ENCODE measurements at places on chromosomes 2 and 18.

DNA sequence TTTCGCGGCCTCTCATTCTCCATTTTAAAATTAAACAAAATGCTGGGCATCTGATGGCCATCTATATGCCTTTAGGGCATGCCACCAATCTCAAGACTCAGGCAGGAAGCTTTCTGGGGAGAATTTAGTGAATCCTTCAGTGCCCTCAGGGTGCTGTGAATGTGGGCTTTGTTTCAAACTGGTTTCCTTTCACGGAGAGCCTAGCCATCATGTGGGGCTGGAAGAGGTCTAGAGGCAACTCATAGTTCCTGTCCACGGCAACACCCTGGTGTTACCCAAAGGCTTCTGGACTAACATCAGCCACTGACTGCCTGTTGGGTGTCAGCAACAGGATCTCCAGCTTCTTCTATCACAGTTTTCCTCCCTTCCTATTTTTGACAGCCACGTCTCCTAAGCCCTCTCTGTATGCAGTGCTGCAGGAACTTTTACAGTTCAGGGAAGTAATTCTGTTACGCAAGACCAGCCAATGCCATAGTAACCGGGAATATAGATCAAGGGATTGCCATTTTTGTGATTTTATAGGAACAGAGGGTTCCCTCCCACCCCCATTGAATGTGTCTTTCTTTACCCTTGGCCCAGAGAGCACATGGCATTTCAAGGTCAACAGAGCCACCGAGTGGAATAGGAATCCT lies 7.9 kb upstream of the WDR33 start:
- no peak for DNase-seq

- no peak for DNase-seq
Measured at GRCh38 chr18:54916507-54916906, 42.8 kb downstream of the CCDC68 start.

GRCh38 chr18:23106575-23106974 lies 28.7 kb upstream of the CABLES1 start:
- no peak for DNase-seq

DNA sequence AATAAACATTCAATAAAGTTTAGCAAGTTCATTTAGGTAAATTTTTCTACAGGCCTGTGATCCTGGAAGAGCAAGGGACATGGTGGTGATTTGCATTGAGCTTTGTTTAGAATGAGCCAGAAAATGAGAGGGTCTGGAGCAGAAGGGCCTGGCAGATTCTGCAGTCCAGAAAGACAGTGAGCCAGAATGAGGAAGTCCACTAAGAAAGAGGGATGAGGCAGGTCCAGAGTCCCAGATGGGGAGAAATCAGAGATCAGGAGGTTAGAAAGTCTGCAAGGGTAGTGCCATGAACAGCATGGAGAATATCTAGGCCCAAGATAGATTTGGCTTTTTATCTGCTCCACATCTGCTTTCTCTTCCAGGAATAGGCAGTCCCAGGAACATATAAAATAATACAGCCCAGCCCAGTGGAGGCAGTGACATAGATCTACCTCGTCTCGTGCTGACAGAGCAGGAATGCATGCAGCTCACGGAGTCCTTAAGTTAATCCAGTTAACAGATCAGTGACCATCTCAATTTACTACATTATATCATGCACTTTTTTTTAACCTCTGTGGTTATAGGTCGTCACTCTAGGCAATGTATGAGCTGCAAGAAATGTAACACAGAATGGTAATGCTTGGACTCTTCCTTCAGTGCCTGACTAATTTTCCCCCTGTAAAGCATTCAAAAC lies 429.0 kb downstream of the SUCLG1 start:
- no peak for DNase-seq

GRCh38 chr2:53544871-53545558 lies 222.6 kb upstream of the CHAC2 start:
- DNase-seq, result no peak

- DNase-seq, result no peak
Measured at GRCh38 chr2:153935511-153935910, 63.8 kb downstream of the GALNT13 start.

- no peak for DNase-seq
Measured at GRCh38 chr18:45843019-45843418, 17.5 kb downstream of the SIGLEC15 start.

DNA sequence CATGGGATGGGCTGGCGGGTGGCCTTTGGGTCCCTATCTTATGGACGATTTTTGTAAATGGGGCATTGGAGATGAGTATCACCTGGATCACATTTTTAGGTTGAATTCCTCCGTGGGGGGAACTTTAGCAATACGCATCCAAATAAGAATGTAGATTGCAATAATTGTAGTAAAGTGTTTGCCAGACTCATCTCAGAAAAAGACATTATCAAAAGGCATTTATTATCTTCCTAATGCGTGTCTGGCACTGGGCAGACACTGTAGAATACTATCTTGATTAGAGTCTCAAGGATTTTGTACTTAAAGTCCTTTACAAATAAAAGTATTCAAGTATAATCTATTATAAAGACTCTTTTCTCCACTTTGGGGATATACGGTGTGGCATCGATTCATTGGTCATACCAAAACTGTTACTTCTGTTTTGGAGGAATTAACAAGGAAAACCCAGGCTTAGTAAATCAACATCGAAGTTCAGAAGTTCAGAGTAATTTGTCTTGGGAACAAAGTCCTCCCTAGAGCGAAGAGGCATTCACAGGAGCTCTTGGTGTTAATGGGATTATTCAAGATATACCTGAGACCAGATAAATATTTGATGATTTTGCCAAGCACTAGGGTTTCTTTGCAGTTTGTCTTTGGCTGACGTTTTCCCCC lies 578 bp upstream of the ACKR3 start:
- no peak for DNase-seq

GRCh38 chr18:55324166-55324565 lies 263.8 kb downstream of the TCF4 start:
- no peak for DNase-seq

DNA sequence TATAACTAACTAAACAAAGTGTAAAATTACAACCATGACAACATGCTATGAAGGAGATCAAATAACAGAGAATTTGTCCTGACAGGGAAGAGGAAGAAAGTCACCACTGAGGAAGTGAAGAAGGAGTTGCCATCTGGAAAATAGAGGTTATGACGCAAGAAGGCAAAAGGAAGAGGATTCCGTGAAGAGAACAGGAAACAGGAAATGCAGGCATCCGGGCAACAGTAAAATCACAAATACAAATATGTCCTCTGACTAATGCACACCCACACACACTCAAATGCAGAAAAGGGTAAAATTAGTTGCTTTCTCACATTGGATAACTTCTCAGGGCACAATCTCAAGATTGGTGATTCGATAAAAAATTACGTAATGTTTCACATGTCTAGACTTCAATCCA lies 278.4 kb downstream of the TMX3 start:
- DNase-seq, result no peak

DNA sequence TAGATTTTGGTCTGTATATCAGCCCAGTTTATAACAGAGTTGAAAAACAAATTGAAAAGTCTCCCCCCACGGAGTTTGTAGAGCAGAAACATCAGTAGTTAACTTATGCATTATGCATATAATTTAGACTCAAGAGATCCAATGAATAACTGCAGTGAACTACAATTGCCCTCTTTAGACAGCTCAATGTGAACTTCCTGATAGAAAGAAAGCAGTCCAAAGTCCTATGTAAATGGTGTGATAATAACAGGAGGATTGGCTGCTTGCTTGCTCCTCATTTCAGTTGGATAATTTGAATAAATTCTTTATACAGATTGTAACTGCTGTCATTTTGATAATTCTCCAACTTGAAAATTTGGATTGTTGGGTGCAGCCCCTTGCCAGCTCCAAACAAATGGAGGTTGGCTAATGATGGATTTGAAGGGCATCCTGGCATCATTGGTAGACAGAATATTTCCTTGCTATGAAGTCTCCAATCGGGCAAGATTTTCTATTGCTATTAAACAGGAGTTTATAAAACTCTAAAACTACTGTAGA lies 297.1 kb downstream of the ASXL3 start:
- DNase-seq, result no peak

- DNase-seq, result no peak
Measured at GRCh38 chr2:42281416-42282081, 79.5 kb downstream of the COX7A2L start.
